ENCODE measurements at places on chromosomes 5 and 9.

DNA sequence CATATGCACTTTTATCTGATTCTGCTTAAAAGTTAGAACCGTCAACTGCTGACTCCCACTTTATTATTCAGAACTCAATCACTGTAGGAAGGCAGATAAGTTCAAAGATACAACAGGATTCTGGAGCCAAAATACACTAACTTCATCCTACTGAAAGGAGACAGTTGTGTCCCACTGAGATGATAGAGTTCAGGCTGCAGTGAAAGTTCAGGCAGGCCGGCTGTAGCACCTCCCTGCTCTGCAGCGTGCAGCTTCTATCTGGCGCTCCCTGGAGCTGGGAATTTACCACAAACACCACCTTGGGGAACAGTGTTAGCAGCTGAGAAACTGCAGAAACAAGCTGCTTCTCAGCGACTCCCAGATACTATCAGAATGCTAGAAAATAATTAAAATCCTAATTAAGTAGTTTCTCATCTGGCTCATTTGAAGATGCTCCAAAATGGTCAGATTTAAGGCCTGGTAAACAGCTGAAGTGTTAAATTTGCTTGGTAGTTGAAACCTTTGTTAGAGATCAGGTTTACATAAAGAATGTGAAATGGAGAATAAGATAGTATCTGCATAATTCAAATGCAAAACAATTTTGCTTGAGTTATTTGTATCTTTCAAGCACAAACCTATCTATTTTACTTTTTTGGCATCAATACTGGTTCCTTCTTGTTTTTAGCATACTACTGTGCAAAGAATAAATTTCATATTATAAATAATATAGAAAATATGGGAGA, 52.3 kb upstream of the CNTLN start:
- DNase-seq, result no peak

DNA sequence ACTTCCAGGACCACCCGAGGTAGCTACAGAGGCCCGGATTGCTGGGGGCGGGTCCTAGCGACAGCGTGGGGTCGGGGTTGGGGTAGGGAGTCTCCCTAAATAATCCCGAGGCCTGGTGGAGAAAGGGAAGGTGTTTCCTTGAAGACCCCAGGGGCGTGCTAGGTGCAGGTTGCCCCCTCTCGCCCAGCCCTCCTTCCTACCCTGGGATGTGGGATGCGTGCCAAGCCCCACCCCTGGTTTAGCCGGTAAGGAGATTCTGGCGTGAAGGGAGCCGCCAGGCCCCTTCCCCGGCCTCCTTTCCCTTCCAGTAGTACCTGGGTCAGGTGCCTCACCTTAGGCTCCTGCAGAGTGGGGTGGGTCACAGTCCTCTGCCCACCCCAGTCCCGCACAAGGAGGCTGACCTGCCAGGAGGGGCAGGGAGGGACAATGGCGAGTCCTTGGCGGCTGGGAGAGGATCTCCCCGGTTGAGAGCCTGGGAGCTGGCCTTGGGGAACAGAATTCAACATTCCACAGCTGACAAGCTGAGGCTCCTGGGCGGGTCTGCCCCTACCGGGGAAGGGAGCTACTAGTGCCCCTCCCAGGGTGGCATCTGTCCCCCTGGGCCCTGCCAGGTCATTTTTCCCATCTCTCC, 674 bp downstream of the TSPAN17 start:
- peak; percentile 33 for DNase-seq

GRCh38 chr9:109776391-109776790, 3.6 kb upstream of the PALM2AKAP2 start:
- DNase-seq, result no peak

GRCh38 chr9:34370970-34371880, 5.5 kb downstream of the MYORG start:
- no peak for DNase-seq

- DNase-seq, result no peak
Observed at GRCh38 chr5:3698412-3698811, 102.8 kb downstream of the IRX1 start.

- no peak for DNase-seq
Observed at GRCh38 chr9:32490601-32491000, 35.4 kb downstream of the RIGI start.

DNA sequence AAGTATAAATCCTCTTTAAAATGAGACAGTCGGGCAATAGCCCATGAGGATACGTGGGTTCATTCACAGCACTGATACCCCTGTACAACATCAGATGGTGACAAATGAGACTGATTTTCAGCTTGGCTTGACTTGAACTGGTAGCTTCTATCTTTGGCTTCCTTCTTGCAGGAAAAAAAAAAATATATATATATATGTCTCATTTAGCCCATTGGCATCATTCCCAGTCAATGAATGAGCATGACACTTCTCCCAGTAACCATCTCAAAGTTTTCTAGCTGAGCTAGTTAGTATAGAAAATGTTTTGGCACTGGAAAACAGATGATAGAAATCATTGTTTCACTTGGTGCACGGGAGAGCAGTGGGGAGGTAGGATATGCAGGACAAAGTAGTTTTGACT, 222.5 kb upstream of the TAS2R1 start:
- no peak for DNase-seq

GRCh38 chr5:130397132-130397531, 492.9 kb downstream of the CHSY3 start:
- DNase-seq, result no peak

GRCh38 chr5:132176521-132176945, 51.1 kb downstream of the P4HA2 start:
- no peak for DNase-seq

DNA sequence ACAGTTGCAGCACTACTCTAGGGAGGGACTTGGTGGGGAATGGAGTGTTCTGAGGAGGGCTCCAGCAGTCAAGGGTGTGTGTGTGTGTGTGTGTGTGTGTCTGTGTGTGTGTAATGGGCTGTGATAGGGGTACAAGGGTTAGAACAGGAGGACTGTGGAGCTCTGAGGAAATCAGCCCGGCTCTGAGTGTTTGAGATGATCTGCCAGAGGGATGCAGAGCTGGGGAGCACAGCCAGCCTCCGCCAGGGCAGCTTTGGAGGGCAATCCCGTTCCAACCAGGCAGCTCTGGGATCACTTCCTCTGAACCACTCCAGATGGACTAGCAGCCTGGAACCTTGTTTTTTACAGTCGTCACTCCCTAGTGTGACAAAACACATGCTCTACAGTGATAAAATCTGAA, 3.0 kb upstream of the SLC6A7 start:
- no peak for DNase-seq

DNA sequence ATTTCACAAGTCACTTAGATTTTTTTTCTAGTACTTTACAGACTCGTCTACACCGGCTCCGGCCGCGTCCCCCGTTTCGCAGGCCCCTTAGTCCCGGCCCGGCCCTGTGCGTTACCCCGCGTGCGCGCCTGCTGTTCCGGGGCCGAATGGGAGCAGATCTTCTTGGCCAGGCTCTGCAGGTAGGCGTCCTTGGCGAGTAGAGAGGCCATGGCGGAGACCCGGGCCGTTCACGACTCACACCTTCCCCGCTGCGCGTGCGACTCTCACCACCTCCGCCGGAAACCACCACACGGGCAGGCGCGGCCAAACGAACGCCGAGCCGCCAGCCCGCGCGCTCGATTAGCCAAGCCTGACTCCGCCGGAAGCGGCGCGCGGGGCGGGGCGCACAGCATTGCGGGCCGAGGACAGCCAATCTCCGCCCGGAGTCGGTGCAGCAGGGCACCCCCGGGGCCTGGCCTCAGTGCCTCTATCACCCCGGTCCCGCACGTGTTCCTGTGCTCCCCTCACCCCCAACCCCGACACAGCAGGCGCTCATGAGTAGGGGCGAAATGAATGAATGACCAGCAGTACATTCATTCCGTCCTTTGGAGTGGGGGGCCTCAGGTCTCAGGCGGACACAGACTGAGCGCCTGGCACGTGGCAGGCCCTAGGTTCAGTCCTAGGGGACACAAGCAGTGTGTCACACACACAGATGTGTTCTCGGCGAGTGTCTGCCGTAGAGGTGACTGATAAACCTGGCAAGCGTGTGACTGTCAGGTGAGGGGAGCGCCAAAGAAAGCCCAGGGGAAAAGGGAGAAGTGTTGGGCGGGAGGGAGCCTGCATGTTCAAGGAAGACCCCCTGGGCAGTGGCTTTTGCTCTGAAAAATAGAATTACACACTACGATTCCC, at the start of gene SURF6:
Gene SURF6 (minus strand): TSS at position 265 of the 888 bp plus-strand sequence. CDS start 56 bp downstream, at position 209.
- DNase-seq, result peak; percentile 81

GRCh38 chr9:34783951-34784487, 74.1 kb upstream of the CCL21 start:
- no peak for DNase-seq

DNA sequence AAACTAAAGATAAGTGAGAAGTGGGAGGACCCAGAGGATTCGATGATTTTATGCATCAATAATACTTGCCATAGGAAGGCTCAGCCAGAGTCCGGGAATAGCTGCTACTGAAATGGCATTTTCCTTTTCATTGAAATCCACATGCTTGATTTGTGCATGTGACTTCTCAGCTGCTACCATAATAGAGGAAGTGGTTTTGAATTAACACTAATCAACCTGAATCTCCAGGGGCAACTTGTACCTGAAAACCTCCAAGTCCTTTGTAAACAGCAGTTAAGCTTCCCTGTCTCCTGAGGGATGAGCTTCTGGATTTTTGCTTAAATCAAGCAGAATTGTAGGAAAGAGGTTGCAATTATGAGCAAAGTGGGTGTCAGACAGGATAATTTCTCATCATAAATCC, 124.9 kb downstream of the PPP2R2B start:
- peak; percentile 66 for DNase-seq

DNA sequence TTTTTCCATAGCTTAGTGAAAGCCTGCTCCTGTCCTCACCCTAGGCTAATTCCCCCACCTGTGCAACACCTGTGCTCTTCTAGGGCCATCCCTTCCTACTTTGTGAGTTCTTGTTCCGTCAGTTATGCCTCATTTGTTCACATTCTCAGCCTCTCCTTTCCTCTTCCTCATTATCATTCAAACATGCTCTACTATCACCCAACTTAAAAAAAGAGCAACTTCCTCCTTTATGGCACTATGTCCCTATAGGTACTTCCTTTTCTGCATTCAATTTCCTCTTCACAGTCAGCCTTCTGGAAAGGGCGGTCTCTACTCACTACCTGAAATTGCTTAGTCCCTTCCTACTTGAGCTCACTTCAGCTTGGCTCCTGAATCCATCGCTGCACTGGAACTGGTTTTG, 111.8 kb upstream of the LHFPL2 start:
- DNase-seq, result no peak

Measured in NCI-H2029 treated with DMSO at 0.1 percent for 48 hours (cell line).